ENCODE measurements at places on chromosomes 3 and 15.

- DNase-seq = no peak
Observed at GRCh38 chr3:197520311-197521276, 35.2 kb downstream of the BDH1 start.

DNA sequence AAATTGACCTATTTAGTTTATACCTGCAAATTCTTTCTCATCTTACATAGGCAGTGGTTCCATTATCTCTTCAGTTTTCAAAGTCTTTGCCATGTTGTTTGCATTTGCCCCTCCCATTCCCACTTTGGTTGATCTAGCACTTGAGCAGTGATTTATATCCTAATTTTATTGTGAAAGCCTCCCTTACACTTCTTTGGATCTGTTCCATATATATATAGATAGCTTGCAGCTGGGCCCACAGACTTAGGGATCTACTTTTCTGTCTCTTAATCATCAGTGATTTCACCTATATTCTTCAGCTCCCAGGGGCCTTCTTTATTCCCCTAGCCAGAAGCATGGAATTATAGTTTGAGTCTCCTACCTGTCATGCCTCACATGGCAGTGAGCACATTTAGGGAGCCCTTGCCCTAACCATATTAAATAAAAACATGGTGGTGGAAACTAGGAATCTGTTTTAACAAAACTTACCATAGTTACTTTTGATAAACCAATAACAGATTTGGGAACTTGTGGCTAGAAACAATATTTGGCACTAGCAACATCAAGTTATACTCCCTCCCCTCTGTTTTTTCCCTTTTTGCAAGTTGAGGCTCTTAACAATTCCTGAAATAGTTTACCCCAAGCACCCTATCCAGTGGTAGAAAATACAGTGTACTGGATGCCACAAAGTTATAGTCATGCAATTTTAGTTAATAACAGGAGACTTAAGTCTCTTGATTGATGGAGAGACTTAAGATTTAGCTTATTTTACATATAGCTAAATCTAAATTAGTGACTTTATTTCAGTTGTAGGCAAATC, 41.7 kb downstream of the ARIH1 start:
- no peak for DNase-seq

DNA sequence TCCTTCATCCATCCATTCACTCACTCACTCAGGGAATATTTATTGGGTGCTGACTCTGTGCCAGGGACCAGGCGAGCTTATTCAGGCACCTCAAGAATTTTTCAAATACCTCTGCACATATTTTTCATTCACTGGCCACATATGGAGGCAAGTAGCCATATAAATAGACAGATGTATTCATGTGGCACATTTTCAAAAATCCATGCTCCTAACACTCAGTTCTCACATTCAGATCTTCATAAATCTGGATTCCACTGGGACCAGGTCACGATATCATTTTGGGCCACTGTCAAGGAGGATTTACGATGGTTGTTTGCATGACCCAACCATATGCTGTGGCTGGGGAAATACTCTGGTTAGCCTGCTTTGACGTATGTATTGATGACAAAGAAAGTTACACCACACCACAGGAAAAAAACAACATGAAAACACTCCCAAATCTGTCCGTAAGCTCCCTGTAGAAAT, 241.8 kb upstream of the LRTM1 start:
- DNase-seq = no peak

DNA sequence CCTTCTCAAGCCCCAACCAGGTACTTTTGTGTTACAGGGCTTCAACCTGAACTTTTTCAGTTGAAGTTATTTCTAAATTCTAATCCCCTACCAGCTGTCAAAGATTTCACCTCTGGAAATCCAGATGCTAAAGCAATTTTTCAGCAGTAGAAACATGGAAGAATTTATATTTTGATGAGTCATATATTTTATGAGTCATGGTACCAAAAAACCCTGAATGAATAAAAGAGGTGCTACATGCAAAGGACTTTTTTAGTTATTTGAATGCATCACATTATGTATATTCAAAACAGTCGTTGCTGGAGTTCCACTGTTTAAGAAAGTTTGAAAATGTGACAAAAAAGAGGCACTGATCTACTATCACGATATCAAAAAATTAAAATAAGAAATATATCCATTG, 96.0 kb upstream of the ZNF385D start:
- no peak for DNase-seq

DNA sequence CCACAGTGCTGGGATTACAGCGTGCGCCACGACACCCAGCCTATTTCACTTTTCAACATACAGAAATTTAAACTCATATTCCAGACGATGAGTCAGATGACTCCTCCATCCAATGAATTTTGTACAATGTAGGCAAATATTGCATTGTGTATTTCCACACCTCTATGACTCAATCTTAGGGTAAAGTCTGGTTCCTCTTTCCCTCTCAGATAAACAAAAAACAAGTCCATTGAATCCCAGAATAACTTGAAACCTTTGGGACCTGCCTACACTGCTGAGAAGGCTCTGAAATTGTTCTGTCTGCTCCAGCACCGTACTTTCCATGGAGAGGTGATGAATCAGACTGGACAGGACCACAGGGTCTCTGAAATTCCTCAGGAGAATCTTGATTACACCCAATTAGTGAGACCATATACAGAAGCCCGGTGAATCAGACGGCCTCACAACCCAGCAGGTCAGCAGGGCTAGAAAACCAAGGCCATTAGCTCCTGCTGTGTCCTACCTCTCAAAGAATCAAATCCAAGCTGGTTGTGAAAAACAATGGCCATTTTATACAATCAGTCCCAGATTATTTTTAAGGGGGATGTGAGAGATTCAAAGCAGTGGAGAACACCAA, 112.6 kb downstream of the ERC2 start:
- DNase-seq = peak; percentile 36

- no peak for DNase-seq
Observed at GRCh38 chr3:64104691-64105111, 81.4 kb upstream of the PSMD6 start.

Data from NT2/D1 (cell line).